Stimulated activated naive B cell treated with anti-CD40 and anti-IgM and Interleukin-4, amounts not matched to agents 10 μg/mL and 1 μg/mL and 100 μg/mL, for 72 hours (primary cell): ENCODE measurements at places on chromosomes 12 and 14.

DNA sequence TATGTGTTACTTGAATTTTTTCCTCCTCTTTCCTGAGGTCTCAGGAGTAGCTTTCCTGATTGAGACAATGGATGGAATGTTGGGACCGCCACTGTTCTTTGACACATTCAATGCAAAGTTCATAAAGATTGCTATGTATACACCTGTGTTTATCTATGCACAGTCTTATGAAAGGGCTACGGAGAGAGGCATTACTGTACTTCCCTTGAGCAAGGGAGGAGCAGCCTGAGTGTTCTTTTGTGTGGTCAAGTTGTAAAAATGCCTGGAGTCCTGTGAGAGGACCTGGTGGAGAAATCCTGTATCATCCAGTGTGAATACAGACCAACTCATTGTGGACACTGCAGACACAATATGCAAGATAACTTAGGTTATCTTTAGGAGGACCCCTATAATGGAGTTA lies 1.2 kb downstream of the SRGAP1 start:
- DNase-seq = no peak

GRCh38 chr12:10031771-10032175 lies 1.3 kb downstream of the CLEC9A start:
- DNase-seq = no peak

GRCh38 chr14:77100961-77101360 lies 2.9 kb downstream of the CIPC start:
- DNase-seq = no peak

- no peak for DNase-seq
Observed at GRCh38 chr12:57759360-57759980, 4.6 kb downstream of the MARCHF9 start.

DNA sequence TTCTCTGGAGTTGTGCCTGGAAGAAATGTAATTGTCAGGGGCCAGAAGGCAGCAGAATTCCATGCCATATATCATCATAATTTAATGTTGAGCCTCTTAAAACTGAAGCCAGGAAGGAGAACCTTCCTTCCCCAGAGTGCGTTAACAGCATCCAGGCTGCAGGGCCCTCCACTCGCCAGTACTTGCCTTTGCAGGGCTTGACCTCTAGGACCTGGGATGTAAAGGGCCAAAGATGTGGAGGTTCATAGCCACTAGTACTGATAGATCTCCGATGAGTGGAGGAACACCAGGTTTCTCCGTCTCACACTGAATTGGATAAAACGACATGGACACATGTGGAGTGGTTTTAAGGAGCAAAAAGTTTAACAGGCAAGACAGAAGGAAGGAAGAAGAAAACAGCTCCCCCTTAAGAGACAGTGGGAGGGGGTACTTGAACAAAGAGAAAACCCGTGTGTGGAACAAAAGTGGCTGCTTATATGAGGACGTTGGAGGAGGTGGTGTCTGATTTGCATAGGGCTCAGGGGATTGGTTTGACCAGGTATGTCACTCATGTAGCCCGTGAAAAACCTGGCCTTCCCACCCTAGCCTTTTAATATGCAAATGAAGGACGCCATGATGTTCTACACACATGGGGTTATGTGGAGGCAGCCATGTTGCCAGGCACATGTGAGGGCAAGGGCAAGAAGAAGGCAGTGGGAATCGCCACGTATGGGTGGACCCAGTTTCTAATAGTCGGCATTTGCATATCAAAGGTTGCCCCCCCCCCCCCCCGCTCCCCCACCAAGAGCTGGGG lies 38.8 kb upstream of the WSCD2 start:
- no peak for DNase-seq

- no peak for DNase-seq
Observed at GRCh38 chr12:27271206-27271605, 27.1 kb downstream of the STK38L start.
